Erythroblast (primary cell): ENCODE measurements at places on chromosomes 3 and 15.

- DNase-seq, result peak; percentile 27
Observed at GRCh38 chr3:144200466-144200865, 228.8 kb downstream of the DIPK2A start.

GRCh38 chr15:27414168-27414870, 443.3 kb downstream of the GABRG3 start:
- no peak for DNase-seq

DNA sequence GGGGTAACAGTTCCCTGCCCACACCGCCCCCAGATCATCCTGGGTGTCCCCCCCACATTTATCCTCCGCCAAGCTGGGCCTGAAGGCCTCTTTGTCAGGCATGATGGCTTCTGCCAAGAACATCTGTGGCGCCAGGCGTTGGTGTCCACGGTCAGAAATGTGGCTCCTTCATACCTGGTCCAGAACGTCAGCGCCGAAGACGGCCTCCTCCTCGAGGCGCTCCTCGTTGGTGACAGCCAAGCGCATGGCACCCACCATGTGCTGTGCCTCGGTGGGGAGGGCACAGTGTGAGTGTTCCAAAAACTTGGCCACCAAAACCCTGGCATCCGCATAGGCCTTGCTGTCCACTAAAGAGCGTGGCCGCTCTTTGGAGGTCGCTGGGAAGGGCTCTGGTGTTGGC, 146.5 kb downstream of the NSMCE3 start:
- no peak for DNase-seq

GRCh38 chr15:62521396-62521795, 356.3 kb upstream of the C2CD4B start:
- DNase-seq, result no peak

DNA sequence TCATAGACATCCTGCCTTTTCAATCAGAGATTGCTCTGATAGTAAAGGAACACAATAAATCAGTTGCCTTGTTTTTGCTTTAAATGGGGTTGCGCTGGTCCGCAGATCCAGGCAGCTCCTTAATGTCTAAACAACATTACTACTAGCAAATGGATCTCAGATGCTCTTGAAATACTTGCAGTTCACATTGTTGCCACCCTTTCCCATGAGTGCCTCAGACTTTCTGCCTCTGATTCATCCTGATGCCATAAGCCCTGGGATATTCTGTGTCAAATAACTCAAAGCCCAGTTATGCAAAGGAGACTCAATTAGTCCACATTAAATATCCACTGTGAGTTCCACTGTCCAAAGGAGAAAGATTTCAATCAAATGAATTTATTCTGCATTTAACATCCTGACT, 196.7 kb downstream of the PLCH1 start:
- DNase-seq, result no peak
